ENCODE measurements at places on chromosomes 5 and 9. TPM values are rescaled to one million over a fixed set of nuclear protein-coding genes. Genes with fewer than 3 reads are reported as not detected.

KCNMB1 gene
- 4.9 TPM for total RNA-seq

- no peak for DNase-seq
These were observed 76.8 kb downstream of the PTPN3 start for GRCh38 chr9:109421026-109421970.

DNA sequence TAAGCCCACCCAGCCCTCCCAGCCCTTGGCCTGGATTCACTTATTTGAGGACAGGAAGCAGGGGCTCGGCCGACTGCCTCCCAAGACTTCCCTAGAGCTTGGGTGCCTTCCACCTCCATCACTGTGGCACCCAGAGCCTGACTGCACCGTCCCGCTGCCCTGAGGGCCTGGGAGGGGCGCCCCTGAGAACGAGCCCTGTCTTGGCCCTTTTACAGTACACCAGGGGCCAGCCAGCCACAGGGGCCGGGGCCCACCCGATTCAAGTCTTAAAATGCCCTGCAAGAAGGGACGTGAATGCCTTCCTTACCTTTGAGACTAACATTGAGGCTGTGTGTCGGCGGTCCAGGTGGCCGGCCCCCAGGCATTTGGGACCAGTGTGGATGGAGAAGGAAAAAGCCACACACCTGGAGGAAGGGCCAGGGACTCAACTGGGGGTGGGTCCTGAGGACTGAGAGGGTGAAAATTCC is 16.8 kb downstream of the FAM78A start:
- DNase-seq, result no peak

GRCh38 chr9:132341177-132341840 is 13.5 kb downstream of the SETX start:
- DNase-seq, result no peak

FOXD4L3 gene
- 0.49 TPM for total RNA-seq

Data from vagina (tissue), 2 donors.